ENCODE measurements at places on chromosomes 4 and X.

DNA sequence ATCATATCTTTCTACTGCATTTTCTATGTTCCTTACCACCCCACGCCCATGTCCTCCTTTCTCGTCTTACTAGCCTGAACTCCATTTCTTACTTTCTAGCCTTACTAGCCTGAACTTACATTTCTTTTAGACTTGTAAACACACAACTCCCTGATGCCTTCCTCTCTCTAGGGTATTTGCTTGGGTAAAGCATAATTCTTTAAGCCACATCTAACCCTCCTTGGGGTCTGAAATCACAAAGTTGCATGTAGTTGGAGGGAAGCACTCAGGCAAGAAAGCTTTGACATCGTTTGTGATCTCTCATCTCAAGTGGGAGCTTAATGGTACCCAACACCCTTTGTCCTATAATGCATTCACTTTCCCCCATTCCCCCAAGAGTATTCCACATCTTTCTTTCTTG lies 124.4 kb downstream of the SPOCK3 start:
- no peak for DNase-seq

DNA sequence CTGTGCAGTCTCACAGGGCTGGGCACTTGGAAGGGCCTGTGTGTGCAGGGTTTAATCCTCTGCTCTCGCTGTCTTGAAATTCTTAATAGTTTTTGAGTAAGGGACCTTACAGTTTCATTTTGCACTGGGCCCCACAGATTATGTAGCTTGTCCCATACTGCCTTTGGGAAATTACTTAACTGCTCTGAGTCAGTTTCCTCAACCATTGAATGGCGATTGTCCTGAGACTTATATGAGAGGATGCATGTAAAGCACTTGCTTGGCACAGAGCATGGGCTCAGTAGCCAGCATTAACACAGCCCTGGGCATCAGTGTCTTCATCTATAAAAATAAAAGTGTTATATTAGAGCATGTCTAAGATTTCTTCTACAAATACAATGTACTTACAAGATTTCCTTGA lies 55.8 kb downstream of the CLCN5 start:
- no peak for DNase-seq

GRCh38 chrX:110277609-110278008 lies 40.3 kb downstream of the AMMECR1 start:
- no peak for DNase-seq

DNA sequence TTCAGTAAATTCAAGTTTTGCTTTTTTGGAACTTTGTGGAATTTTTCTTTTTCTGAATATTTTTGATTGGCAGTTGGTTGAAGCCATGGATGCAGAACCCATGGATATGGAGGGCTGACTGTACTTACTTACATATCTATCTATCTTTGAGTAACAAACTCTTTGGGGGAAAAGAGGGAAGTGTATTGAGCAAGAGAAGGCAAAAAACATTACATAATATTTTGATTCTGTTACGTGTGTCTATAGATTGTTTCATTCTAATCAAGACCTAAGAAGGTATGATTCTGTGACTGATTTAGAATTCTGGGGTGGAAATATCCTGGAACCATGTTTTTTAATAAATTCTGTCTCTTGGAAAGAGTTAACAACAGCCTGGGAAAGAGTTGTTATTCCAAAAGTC lies 31.5 kb downstream of the GRSF1 start:
- DNase-seq = no peak

DNA sequence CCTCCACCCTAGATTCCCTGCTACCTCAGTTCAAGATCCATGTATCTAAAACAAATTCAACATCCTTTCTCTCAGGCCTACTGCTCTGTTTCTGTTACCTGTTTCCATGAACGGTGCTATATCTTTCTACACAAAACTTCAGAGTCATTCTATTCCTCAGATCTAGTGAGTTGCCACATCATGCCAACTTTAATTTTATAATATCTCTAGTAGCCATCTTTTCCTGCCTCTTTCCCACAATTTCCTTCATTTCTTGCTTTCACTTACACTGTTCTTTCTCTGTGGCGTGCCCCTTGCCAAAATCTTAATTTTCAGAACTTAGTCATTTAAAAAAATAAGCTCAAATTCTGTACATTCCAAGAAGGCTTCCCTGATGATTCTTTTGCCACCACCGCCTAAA lies 15.2 kb downstream of the GUCY1A1 start:
- no peak for DNase-seq

DNA sequence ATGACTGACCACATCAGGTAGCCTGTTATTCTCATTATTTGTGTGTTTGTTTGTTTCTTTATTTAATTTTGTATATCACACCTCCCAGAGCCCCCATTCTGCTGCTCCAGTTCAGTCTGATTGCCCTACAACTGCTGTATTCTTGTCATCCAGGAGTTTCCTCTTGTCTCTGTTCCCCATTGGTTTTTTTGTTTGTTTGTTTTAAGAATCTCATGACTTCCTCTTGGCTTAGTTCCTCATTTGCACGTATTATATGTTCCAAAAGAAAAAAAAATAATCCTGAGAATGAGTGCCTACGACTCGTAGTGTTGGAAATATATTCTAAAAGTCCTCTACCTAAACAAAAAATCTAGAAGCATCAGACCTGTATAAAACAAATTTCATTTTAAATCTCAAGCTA lies 142.3 kb upstream of the SLIT2 start:
- DNase-seq = no peak

GRCh38 chr4:144584428-144584827 lies 61.5 kb upstream of the HHIP start:
- DNase-seq = no peak

DNA sequence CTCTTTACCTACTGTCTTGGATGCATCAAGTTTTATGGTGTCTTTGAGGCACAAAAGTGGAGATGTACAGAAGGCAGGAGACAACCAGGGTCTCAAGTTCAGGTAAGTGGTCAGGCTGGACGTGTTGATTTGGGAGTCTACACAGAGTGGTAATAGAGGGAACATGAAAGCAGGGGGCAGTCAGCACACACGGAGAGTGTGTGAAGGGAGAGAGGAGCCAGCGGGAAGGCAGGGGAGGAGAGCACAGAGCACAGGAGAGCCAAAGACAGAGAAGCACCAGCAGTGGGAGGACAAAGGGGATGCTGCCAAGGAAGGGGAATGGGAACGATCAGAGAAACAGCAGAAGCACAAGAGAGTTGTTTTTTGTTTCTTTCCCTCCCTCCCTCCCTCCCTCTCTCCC lies 32.9 kb downstream of the TMEM150C start:
- no peak for DNase-seq

All from stimulated activated CD8-positive, alpha-beta memory T cell treated with anti-CD3 and anti-CD28 coated beads, Interleukin-2, amount 100 ng/mL, for 1 hour (primary cell).